ENCODE measurements at places on chromosomes 7 and 10.

DNA sequence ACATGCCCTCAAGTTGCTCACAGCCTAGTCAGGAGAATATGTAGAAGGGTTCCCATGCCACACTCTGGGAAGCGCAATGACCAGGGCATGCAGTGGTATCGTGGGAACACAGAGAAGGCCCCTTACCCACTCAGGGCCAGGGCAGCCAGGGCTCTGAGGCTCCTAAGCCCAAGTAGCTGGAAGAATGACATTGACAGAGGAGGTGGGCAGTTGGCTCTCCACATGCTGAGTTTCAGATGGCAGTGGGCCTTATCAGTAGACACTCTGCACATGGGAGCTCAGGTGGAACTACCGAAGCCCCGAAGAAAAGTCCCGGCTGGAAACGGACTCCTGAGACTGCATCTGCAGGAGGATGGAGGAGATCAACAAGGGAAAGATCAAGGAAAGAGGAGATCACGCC lies 15.7 kb upstream of the SVOPL start:
- no peak for DNase-seq

- DNase-seq = peak; percentile 91
Observed at GRCh38 chr7:12066004-12066403, 145.1 kb upstream of the TMEM106B start.

GRCh38 chr10:110479710-110480109 lies 18.0 kb upstream of the DUSP5 start:
- peak; percentile 18 for DNase-seq

DNA sequence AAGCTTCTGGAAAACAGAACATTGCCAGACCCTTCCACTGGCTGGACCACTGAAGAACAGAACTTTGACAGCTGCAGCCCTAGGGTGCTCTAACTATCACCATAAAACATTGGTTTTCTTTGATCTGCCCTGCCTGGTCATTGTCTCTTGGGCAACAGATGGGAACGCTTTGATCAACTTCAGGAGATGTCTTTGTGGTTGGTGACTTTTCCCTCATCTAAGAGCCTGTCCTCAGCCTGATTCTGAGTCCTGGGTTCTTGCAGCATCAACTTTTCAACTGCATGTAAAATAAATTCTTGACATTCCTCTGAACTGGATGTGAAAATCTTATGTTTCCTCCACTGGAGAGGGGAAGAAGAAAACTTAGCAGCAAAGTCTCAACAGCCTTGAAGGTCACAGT lies 53.1 kb upstream of the ZNRF2 start:
- DNase-seq = no peak

GRCh38 chr7:150939466-150939865 lies 38.7 kb downstream of the KCNH2 start:
- DNase-seq = no peak

DNA sequence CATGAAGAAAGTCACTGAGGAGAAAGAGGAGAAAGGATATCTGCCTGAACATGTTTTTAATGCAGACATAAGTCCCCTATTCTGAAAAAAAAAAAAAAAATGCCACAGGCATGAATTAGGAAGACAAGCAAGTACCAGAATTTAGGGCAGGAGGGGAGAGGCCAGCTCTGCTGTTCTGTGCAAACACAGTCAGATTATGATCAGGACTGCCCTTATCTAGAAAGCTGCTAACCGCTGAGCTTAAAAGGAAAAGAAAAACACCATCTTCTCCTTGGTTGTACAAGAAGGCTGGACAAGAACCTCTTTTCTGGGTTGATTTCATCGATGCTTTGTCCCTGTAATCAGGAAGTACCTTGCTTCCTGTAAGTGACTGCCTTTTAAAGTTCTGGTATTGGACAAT lies 15.3 kb upstream of the PWWP2B start:
- DNase-seq = no peak

- no peak for DNase-seq
Observed at GRCh38 chr7:137003566-137003965, 135.1 kb downstream of the CHRM2 start.

DNA sequence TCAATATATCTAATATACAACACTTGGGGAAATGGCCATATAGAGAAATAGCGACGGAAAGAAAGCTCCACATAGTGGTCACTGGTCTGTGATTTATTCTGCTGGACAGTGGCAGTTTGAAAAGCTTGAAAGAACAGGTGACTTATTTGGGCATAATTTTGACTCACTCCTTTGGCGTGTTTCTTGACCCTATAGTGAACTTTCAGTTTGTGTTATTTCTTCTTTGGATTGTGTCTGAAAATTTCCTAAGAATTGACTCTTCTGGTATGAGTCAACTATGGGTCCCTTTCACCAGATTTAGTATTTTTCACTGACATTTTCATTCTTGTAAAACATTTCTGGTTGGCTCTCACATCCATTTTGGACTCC lies 25.8 kb upstream of the IMMP2L start:
- peak; percentile 75 for DNase-seq

GRCh38 chr7:163298-163695 lies 29.1 kb upstream of the FAM20C start:
- DNase-seq = no peak

DNA sequence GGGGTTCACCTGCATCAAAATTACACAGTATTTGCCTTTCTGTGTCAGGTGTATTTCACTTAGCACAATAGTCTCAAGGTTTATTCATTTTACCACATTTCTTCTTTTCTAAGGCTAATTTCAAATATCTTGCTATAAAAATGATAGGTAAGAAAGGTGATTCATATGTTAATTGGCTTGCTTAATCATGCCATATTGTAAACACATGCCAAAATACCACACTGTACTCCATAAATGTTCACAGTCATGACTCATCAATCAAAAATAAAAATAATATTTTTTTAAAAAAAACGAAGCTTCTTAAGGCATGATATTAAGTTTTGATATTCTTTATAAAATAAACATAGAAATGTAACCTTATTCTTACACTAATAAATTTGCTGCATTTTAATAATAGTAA lies 947.1 kb downstream of the GRM8 start:
- DNase-seq = no peak

- peak; percentile 10 for DNase-seq
Observed at GRCh38 chr10:20059084-20059835, 243.0 kb downstream of the PLXDC2 start.

GRCh38 chr7:109549471-109550193 lies 980.0 kb downstream of the DNAJB9 start:
- no peak for DNase-seq

GRCh38 chr7:43018446-43018845 lies 86.3 kb downstream of the MRPL32 start:
- DNase-seq = peak; percentile 78

GRCh38 chr10:70317943-70318318 lies 34.1 kb upstream of the NPFFR1 start:
- no peak for DNase-seq

DNA sequence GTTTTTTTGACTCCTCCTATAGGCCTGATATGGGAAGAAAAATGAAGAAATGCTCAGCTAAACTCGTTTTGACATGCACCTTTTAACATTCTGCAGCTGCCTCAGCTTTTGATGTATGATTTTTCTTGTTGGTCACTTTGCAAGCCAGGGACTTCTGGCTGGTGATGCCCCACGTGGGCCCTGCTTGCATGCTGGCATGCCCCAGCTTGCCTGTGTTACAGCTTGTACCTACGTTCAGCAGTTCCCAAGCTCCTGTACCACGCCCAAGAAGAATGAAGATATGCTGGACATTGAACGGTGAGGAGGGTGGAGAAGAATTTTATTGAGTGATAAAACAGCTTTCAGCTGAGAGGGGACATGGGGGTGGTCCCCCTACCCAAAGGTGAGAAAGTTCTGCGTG lies 245.6 kb upstream of the FZD8 start:
- no peak for DNase-seq

DNA sequence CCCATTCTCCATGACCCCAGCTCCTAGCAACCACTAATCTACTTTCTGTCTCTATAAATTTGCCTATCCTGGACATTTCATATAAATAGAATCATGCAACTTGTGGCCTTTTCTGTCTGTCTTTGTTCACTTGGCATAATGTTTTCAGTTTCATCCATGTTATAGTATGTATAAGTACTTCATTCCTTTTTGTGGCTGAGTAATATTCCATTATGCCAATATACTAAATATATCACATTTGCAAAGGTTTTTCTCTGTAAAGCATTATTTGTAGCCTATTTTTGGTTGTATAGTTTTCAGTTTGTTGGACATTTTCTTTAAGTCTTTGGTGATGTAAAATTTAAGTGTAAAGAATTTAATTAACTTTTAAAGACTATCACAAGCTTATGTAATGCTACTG lies 2.2 kb downstream of the PTPRZ1 start:
- no peak for DNase-seq

DNA sequence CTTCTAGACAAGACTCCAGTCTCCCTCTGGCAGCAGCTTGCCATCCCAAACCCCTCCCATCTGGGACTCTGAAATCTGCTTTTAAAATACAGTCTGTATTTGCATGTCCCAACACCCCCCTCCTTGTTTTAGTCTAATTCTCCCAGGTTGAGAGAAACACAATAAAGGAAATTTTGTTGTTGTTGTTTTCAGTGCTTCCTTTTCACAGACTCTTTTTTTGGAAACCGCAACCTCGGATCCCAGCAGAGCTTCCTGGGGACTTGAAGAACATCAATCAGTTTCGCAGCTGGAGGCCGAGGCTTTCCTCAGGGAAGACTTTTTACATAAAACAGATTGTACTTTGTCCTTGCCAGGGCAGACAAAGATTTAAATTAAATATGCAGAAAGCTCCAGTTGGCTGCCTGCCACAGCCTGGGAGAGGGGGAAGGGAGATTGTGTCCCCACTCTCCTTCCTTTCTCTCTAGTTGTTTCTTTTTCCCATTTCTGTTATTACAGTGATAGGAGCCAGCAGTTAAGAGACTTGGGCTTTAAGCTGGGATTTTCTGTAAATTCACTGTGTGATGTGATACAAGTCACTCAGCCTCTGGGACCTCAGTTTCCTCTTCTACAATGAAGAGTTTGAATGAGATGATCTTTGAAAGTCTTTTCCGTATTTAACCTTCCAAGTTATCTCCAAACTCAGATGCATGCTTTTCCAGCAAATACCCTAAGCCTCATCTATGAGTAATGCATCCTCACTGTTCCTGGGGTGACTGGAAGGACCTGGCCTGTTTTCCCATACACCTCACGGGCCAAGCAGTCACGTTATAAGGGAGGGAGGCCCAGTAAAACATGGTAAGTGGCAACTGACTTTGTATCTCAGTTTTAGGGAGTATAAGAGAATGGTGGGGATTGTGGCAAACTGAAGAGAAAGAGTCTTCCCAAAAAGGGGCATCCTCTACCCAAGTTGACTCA lies 192.3 kb downstream of the REEP3 start:
- peak; percentile 32 for DNase-seq

GRCh38 chr10:75211007-75211691 lies 553 bp downstream of the VDAC2 start:
- peak; percentile 71 for DNase-seq

- DNase-seq = no peak
Observed at GRCh38 chr7:43104874-43105520, 7.5 kb upstream of the HECW1 start.

- DNase-seq = no peak
Observed at GRCh38 chr7:110569486-110570205, 521.3 kb upstream of the LRRN3 start.

- peak; percentile 18 for DNase-seq
Observed at GRCh38 chr7:112881-113280, 79.5 kb upstream of the FAM20C start.

DNA sequence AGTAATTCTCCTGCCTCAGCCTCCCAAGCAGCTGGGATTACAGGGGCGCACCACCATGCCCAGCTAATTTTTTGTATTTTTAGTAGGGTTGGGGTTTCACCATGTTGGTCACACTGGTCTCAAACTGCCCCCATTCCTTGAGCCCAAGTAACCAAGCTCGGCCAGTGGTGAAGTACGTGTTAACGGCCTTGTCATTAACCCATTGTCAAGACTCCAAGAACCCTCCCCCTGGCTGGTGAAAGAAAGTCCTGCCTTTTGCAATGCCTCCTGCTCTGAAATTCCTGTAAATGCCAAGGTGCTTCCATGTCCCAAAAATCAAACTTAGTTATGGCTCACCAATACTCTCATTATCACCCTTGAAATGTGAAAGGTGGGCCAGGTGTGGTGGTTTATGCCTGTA lies 18.8 kb upstream of the SEPHS1 start:
- DNase-seq = no peak

DNA sequence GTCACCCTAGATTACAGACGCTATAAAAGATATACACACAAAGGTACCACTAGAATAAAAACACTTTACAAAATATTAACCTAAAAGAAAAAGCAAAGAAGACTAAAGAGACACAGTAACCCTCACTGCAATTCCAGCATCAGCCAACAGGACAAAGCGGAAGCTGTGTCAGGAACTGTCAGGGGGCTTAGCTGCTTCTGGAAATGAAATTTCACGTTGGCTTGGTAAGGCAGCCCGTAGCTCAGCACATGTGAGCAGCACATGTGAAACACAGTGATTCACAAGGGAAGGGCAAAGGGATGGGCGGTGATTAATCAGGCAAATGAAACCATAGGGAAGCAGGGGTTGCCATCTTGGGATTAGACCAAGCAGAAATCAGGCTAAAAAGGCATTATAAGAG lies 195.4 kb downstream of the MGMT start:
- no peak for DNase-seq

DNA sequence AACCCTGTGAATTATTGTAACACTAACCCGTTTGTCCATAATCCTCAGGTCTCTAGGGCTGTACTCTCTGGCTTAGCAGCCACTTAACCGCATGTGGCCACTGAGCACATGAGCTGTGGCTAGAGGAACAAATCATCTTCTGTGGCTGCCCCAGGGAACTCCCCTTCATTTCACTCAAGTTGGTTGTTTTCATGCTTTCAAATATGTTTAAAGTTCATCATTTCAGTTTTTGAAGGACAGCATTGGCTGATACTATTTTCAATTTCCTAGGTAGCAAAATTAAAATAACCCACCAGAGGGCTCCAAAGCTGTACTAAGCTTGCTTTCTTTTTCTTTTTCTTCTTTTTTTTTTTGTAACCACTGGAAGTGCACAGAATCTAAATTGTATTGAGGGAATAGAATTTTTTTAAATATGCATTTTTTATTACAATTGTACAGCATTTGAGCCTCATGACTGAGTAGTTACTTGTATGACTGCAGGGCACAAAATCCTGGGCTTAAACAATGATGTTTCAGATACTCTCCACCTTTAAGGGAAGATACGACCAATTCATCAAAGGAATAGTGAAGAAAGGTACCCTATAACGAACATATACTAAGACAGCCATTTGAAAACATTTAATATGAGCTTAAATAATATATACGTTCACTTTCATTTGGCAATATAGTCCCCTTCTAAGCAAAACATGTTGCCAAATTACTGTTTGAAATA lies 38.6 kb downstream of the MRC1 start:
- DNase-seq = peak; percentile 12

DNA sequence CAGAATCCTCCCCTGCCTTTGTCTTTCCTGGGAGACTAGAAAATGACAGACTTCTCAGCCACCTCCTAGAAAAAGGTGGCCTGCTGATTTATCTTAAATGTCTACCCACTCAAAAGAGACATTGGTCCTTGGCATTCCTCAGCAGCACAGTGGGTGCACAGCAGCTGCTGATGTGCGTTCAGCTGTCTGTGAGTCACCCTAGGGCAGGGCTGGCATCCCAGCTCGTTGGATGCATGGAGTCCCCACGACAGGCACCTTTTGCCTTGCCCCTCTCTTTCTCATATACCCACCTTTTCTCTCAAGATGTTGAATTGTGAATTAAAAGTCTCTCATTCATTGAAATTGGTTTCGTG lies 113.0 kb downstream of the DOCK1 start:
- DNase-seq = peak; percentile 7

All from kidney tubule cell (primary cell).